ENCODE measurements at places on chromosomes 13 and 19.

GRCh38 chr13:39675904-39676303 lies 20.4 kb downstream of the COG6 start:
- DNase-seq, result no peak

DNA sequence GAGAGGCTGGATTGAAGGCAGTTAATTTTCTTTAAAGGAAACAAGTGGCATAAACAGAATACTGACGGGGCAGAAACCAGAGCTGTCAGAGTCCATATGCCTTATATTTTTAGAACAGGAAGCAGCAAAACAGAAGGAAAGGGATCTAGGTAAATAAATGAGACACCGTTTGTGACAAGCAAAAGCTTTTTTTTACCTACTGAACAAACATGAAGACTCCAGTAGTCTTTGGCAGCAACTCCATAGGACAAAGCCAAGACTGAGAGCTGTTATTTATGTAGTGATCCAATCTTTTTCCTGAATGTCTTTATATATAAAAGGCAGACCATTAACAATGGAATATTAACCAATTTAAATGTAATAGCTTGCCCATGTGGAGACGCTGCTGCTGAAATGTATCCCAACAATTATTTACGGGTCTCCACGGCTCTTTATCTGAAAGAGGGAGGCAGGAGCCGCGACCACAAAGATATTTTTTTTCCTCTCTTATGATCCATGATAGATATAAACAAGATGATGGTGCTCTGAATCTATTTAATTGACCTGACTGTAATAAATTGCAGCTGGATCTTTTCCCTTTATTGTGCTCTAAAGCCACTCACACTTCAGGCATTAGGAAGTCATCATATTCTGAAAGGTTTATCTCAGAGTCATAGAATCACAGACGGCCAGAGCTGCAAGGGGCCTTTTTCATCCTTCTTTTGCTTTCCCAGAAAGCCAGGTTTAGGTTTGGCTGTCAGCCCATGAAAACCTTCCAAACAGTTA lies 687.8 kb downstream of the EFNB2 start:
- no peak for DNase-seq

- no peak for DNase-seq
Measured at GRCh38 chr13:110285991-110286832, 20.7 kb downstream of the COL4A1 start.

- DNase-seq, result no peak
Measured at GRCh38 chr19:3693025-3693925, 7.0 kb downstream of the PIP5K1C start.

- no peak for DNase-seq
Measured at GRCh38 chr13:30088312-30088855, 219.0 kb downstream of the KATNAL1 start.

DNA sequence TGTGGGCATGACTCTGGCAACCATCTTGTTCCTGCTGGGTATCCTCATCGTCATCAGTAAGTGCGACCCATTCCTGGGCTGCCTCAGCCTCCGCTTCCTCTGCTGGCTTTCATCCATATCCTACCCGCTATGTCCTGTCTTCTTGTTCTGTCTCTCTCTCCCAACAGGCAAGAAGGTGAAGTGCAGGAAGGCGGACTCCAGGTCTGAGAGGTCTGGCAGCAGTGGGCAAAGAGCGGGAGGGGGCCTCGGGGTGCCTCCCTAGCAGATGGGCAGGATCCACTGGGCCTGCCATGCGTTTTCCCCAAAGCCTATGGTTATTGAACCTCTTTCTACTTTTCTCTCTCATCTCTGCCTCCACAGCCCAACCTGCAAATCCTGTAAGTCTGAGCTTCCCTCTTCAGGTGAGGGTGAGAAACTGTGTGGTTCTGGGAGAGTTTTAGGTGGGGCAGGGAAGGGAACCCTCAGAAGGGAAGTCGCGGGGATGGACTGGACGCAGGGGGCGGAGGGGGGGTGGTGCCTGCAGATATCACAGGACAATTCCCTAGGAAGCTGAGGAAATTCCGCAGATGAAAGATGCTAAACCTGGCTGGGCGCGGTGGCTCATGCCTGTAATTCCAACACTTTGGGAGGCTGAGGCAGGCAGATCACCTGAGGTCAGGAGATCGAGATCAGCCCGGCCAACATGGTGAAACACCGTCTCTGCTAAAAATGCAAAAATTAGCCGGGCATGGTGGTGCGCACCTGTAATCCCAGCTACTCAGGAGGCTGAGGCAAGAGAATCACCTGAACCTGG lies 3.1 kb upstream of the FXYD5 start:
- no peak for DNase-seq

GRCh38 chr13:39414339-39414738 lies 188.7 kb downstream of the LHFPL6 start:
- no peak for DNase-seq

DNA sequence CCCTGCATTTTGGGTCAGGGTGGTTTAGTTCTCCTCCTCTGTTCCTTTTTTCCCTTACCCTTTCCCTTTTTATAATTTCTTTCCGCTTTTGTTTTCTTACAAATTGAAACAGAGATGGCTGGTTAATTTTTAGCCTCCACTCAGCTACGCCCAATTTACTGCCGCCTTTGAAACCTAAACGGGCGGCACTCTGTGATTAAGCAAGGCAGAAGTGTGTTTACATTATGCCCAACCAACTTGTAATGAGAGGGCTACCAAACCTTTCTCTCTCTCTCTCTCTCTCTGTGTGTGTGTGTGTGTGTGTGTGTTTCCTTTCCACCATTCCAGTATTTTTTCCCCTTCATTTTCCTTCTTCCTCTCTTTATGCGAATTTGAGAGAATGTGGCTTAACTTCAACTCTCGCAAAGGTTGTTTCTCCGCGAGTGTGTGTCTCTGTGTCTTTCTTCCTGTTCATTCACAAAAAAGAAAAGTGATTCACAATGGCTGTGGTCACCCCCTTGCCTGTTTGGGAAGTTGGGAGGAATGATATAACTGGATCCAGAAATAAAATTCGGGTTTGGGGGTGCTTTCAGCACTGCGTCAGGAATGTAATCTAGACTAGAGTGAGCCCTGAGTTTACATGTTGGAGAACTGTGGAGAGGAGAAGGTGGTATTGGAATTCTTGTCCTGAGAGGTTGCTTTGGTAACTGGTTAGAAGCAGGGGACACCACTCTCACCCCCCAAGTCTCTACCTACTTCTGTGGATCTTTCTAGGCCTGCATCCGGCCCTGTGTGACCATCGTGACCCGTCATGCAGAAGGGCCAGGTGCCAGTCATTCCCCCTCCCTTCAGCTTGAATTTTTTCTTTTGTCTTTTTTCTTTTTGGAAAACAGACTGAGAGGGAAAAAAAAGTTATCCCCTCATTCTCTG lies 31.4 kb downstream of the NFIX start:
- DNase-seq, result peak; percentile 63

DNA sequence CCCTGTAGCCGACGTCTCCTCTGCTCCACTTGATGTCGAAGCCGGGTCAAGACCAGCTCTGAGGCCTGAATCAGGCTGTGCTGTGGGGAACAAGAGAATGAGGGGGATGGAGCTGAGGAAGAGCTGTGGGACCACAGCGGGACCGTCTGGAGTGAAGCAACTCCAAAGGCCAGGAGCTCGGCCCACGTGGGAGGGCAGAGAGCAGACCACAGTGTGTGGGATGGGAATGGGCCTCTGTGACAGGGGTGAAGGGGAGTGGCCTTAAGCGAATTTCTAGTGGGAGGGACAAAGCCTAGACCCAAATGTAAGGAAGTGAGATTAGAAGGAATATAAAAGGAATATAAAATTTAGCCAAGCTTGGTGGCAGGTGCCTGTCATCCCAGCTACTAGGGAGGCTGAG lies 3.8 kb upstream of the SLC8A2 start:
- DNase-seq, result no peak

DNA sequence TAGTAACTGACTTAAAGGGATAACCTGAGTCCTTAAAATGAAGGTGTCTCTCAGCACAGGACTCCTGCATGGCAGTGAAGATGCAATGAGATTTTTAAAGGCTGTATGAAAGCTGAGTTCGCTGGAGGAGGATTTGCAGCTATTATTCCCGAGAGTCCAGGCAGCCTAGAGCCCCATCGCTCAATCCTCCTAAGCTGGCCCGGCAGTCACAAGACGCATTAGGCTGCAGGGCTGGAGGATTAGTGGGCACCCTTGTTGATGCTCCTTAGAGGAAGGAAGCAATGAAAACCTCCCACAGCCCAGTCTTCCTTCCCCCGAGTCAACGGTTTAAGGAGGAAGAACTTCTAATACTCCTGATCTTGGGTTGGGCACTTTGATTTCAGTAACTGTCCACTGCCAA lies 239.5 kb downstream of the EFNB2 start:
- DNase-seq, result no peak

- no peak for DNase-seq
Measured at GRCh38 chr13:112483299-112483698, 104.7 kb downstream of the TUBGCP3 start.

GRCh38 chr13:100633461-100633860 lies 41.1 kb downstream of the TMTC4 start:
- no peak for DNase-seq

- DNase-seq, result no peak
Measured at GRCh38 chr13:109941951-109942350, 155.6 kb upstream of the IRS2 start.

DNA sequence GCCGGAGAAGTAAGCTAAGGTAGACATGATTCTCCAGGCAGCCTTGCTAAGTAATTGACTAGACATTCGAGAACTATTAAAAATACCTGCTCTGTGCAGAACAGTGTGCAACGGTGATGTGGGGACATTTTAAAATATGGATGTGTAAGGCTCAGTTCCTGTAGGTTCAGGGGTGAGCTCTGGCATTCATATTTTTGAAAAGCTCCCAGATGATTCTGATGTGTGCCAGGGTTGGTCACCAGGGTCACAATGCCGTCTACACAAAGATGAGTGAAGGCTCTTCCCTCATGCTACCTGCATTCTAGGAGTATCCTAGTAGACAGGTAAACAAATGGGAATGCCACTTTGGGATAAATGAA lies 702 bp upstream of the EPSTI1 start:
- no peak for DNase-seq

GRCh38 chr19:33348301-33349010 lies 25.1 kb upstream of the CEBPG start:
- no peak for DNase-seq

GRCh38 chr19:19204181-19204580 lies 967 bp upstream of the NR2C2AP start:
- DNase-seq, result no peak

GRCh38 chr19:13330285-13330684 lies 176.0 kb downstream of the CACNA1A start:
- no peak for DNase-seq

DNA sequence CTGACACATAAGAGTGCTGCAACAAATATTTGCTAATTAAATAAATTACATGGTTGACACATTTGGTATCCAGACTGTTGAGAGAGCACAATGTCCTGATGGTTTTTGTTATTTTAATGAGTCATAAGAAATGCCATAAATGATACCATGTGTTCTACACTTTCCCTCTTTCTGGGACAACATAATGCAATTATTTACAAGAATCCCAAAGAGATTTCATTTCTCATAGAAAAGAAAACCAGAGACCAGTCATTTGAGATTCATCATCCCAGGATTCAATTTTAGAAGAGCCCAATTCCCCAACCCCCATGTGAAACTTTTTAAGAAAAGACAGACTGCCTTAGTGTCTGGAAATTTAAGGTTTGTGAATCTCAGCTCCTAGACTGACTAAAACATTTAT lies 399.6 kb downstream of the DCT start:
- DNase-seq, result no peak

- DNase-seq, result peak; percentile 51
Measured at GRCh38 chr19:53870485-53870844, 2.8 kb downstream of the MYADM start.

DNA sequence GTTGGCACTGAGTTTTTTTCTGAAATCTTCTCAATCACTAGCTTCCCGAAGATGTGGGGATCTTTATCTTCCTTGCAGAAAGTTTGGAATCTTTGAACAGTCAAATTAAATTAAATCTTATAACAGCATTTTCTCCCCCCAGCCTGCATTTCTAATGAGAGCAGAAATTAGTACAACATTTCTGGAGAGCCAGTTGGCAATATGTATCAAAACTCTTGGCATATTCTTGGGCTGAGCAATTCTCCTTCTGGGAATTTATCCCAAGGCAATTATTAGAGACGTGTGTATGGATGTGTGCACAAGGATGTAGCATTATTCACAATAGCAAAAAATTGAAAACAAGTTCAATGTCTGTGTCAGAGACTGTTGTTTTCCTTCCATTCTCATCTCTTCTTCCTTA lies 159.5 kb downstream of the OLFM4 start:
- no peak for DNase-seq

DNA sequence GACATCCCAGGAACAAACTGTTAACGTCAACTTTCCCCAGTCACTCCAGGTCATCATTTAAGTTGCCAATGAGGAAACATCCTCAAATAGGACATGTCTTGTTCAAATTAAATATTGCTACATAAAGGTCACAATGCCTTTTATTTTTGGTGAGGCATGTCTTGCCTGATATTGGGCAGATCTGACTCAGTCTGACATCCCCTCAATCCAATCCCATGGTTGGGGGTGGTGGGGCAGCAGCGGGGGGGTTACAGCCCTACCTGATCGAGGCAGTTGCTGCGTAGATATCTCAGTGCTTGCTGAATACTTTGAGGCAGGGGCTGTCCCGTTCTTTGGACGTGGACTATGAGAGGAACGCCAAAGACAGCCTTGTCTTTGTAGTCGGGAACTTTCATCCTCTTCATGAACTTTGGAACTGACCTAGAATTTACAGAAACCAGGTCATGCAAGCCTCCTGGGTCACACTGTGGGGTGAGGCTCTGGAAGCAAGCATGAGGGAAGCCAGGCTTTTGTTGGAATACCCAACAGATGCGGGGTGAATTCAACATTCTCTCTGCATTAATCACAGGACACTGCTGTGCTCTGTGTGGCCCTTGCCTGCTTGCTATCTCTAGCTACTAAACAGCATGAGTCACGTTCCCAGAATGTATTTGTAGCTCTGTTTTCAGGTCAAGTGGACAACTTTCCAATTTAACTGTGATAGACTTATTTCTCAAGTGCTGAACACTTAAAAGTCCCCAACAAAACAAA lies 109.8 kb downstream of the KL start:
- peak; percentile 29 for DNase-seq

DNA sequence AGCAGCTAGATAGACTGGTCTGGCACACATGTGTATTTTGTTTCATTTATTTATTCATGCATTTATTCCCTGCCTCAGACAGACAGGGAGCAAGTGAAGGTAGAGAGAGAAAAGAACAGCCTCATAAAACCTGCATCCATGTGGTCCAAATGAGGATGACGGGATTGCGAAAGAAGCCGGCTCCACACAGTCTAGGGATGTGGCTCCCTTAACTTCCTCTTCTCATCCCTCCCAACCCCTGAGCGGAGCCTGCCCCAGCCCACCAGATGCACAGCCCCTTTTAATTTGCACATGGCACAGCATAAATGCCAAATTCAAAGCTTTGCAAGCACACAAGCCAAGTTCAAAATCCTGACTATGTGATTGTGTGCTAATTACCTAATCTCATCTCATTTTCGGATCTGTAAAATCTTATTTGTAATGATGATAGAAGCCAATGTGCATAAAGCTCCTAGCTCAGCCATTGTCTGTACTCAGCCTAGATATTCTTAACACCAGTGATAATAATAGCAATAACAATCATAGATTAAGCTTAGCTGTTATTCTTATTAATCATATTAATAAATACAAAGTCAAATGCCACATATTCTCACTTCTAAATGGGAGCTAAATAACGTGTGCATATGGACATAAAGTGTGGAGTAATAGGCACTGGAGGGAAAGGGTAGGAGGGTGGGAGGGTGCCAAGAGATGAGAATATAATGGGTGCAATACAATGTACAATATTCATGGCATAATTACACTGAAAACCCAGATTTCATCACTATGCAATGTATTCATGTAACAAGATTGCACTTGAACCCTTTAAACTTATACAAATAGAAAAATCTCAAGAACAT lies 156.3 kb downstream of the DCT start:
- no peak for DNase-seq
